ENCODE measurements at places on chromosomes 5 and 9.
A peak's percentile ranks its signal among the peaks of the same experiment; 100 is the strongest.

DNA sequence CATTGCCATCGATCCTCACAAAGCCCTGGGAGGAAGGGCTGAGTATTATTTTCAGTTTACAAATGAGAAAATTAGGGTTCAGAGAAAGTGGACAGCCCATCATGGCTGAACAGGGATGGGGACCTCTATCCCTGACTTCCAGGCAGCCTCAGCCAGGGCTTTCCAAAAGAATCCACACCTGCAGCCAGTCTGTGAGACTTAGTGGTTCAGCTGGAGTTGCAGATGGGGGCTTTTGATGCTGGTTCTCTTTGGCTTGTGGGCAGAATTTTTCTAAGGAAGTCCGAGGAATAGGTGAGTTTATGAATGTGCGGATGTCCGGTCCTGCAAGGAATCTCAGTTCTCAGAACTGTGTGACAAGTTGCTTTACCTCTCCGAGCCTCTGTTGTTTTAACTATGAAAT, 138.1 kb downstream of the RGS3 start:
- no peak for DNase-seq

GRCh38 chr5:120655828-120656435, 191.8 kb downstream of the PRR16 start:
- peak; percentile 4 for DNase-seq

GRCh38 chr5:111737716-111738115, 19.3 kb downstream of the NREP start:
- DNase-seq = no peak

DNA sequence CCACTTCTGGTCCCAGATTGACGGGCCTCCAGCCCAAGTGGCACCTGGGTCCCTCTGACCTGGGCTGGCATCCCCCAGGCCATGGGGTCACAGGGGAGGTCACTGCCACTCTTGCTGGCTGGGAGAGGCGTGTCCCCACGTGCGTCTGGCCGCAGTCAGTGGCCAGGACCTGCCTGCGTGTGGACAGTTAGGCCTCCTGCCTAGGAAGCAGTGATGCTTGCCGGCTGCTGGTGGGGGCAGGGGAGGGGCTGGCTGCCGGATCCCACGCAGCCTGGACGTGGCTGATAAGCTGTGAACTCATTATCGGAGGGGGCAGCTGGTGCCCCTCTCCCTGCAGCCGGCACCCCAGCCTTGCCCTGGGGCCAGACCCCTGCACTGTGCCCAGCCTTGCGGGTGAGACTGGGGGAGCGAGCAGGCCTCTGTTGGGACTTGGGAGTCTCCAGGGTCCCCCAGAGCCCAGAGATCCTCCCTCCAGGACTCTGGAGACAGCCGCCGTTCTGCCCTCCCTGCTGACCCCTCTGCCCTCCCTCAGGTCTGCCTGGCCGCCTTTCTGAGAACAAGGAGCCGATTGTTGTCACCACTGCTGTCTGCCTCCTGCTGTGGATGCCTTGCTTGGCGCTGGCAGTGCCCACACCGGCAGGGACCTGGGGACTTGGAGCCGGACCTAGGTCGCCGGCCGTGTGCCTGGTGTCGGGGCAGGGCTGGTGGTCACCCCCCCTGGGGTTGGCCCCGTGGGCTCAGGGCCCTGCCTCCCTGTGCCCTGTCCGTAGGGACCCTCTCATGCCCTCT, 12.3 kb downstream of the RXRA start:
- DNase-seq = no peak

DNA sequence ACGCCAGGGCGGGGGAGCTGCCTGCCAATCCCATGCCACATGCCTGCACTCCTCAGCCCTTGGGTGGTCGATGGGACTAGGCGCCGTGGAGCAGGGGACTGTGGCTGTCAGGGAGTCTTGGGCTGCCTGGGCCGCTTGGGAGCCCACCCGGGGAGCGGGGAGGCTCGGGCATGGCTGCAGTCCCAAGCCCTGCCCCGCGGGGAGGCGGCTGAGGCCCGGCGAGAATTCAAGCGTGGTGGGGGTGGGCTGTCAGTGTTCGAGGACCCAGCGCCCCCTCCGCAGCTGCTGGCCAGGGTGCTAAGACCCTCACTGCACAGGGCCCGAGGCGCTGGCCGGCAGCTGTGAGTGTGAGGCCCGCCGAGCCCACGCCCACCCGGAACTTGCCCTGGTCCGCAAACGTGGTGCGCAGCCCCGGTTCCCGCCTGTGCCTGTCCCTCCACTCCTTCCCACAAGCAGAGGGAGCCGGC, 83.2 kb upstream of the DMRTA1 start:
- no peak for DNase-seq

DNA sequence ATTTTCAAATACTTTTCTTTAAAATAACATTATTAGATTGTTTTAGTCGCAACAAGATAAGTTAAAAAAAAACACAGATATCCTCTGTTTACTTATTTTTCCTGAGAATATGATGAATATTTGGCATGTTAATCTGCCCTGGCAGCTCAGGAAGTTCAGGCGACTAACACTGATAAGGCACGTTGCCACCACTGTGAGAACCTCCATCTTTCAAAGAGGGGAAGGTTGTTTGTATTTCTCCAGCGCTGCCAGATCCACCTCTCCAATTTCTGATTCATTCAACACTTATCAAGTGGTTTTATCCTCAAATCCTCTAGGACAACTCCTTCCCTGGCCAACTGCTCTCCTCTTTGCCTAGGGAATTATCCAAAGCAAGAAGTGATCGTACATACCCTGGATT, 21.8 kb downstream of the CTNNAL1 start:
- DNase-seq = no peak

DNA sequence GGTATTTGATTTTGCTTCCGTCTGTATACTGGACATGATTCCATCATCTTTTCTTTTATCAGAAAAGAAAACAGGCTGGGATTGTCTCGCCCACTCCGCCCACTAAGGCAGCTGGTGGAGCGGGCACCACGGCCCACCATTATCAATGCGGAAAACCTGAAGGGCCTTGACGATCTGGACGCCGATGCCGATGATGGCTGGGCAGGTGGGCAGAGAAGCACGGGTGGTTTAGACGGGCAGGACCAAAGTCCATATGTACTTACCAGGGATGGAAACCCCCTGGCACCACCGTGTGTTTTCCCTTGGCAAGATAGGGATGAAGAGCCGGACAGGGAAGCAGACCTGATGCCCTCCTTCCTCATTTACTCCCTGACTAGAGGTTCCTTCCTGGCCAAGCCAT, 53.7 kb downstream of the PRRC2B start:
- no peak for DNase-seq

- DNase-seq = peak; percentile 68
Measured at GRCh38 chr9:36486329-36486932, 86.3 kb upstream of the MELK start.

DNA sequence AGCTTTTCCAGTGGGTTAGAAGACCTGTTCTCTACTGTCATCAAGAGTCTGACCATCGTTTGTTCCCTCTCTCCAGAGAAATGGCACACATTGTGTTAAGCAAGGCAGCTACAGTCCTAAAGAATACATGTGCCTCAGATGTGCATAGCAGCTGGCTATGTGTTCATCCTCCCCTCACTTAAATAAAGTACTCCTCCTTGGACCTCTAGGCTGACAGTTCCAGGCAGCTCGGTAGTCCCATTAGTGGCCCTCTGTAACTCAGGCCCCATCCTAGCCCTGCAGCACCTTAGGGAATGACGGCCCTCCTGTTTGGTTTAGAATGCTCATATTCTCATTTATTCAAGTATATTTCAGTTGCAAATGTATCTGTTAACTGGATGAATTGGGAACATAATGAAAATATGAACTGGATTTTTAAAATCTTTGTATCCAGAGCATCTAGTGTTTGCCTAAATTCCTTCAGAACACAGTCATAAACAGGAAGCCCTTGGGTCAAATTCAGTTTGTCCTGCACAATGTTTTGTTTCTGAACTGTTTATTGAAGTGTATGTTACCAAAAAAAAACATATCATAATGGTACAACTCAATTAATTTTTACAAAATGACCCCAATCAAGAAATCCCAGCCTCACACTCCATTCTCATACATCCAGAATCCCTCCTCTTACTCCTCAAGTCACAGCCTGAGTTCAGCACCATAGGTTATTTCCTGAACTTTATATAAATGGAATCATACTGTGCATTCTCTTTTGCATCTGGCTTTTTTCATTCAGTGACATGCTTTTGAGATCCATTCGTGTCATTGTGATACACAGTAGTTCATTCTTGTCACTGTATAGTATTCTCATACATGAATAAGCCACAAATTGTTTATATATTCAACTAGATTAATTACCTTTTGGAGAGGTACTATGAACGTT, 1.6 kb upstream of the ASPN start:
- no peak for DNase-seq

DNA sequence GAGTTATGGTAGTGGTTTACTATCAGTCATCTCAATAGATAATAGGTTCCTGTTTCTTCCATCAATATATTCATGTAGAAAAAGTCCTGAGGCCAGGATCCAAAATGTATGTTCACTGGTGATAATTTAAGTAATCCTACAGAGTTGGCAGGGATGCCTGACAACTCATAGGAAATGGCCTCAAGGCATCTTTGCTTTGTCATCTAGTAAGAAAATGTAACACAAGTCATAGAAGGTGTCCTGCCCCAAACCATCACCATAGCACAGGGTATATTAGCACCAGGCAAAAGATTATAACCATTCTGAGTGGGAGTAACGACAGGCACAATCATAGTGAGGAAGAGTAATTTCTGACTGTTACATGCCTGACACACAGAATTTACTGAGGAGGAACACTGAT, 257.0 kb downstream of the TMEM167A start:
- DNase-seq = no peak

- DNase-seq = no peak
Measured at GRCh38 chr9:29285818-29286217, 1712.5 kb upstream of the C9orf72 start.

DNA sequence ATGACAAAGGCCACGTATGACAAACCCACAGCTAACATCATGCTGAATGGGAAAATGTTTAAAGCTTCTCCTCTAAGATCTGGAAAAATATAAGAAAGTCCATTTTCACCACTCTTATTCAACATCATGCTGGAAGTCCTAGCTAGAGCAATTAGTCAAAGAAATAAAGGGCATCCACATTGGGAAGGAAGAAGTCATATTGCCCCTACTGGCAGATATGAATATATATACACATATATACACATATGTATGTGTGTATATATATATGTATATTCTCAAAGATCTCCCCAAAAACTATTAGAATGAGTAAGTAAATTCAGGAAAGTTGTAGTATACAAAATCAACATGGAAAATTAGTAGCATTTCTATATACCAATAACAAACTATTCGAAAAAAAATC, 17.1 kb downstream of the APBA1 start:
- no peak for DNase-seq

DNA sequence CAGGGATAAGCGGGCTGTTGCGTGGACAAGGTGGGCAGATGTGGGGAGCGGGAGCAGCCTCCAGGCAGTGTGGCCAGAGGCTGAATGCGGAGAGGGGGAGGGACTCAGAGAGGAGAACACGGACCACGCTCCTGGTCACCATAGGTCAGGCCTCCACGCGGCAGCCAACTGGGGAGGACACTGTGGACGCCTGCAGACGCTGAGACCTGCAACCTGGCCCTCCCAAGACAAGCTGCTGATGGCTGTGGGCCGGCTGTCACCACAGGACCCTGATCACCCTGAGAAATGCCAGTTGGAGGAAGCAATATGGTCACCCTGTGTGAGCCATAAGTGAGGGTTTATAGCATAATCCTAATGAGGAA, 16.8 kb downstream of the LPCAT1 start:
- no peak for DNase-seq

DNA sequence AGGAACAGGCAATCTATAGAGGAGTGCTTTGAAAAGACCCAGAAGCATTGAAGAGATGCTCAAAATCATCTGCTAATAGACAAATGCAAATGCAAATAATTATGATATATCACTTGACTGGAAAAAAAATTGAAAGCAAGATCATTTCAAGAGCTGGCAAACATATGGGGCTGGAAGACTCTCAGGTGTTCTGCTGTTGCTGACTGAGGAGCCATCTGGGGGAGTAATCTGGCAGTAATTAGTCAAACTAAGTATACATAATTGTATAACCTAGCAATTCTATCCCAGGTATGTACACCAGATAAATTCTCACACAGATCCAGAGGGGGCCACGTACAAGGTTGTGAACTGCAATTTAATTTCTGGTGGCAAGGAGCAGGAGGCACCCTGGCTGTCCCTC, 4.6 kb upstream of the HMHB1 start:
- DNase-seq = no peak

DNA sequence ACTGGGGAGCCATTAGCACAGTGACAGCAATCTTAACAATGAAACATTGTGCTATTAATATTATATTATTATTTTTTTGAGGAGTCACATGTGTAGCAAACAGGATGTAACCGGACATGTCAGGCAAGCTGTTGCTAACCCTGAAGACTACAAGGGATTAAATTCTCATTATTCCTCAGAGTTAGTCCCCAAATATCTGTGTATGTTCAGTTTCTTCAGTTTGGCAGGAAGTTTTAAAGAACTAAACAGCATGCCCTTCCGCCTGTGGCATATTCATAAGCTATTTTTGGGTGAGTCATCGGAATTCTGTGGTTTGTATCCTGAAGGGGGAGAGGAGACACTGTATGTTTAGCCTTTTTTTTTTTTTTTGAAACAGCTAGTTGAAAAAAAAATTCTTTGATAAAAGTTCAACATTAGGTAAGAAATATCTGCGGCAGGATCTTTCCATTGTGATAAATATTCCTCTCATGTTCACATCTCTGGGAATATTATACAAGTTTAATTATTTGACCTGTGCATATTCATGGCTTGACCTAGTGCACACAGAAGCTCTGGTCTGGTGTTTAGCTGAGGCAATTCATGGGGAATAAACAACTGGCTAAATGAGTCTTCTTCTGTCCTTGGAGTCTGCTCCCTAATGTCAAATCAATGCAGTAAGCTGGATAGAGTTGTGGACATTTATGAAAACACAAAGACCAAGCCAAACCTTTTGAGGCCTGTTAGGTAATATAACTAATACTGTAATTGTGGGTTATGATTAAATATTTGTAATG, 202.7 kb upstream of the CDKN2B start:
- DNase-seq = no peak

GRCh38 chr9:110016340-110016739, 191.6 kb downstream of the C9orf152 start:
- no peak for DNase-seq

DNA sequence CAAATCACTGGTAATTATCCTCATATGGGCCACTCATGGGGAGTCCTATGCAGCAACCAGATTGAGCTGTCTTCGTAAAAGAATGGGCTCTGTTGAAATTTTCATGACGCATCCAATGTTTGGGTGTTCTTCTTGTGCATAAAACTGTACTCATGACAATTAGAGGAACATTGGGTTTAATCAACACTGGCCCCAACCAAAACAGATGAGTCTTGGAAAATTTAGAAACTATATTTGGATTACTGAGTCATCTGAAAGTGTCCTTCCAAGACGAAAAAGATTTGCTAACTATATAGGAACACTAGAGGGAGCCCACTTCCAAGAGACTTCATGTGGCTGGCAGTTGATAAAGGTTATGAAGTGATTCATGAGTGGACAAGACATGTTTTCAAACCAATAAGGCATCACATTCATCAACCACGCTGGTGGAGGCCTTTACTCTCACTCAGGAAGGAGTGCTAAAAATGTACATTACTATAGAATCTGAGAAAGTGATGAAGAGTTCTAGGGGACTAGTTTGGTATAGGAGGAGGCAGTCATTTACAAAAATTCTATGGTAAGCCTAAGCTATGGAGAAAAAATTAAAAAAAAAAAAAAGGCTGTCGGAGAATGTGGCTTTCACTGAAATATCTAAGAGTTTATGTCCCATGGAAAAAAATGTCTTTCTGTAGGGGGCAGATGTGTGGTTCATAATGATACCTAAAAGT, 313.5 kb downstream of the PRDM9 start:
- DNase-seq = no peak

GRCh38 chr5:175814691-175815090, 56.7 kb upstream of the CPLX2 start:
- no peak for DNase-seq

- DNase-seq = no peak
Measured at GRCh38 chr5:172266071-172266675, 17.4 kb downstream of the UBTD2 start.
